ENCODE measurements at places on chromosomes 3 and 15.

DNA sequence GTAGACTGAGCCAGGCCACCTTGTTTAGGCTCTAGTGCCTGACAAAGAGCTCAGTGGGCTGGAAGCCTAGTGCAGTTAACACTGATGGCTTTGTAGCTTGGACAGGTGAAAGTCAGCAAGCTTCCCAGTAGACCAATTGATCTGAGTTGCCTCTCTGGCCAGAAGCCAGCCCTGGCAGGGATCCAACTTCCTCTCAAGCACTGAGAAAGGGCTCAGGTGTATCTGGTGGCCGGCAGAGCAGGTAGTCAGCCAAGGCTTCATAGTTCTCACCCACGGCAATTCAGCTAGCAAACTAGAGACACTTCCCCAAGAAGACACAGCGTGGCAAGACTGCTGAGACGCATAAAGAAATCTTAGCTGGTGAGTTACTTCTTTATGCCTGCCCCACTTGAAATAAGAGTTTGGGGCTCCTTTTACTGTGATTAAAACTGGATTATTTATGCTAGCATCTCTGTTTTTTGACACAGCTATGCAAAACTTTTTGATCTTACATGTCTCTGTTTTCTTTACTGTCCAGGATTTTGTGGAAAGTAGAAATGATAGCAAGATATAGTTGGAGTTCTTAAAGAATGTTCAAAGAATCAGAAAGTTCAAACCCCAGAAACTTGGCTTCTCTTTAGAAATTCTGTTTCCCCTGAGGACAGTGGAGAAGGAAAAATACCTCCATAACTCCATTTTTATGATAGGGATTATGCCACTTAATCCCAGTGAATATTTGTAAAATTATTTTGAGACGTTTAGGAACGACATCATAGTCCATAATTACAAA is 8.4 kb upstream of the CA12 start:
- no peak for DNase-seq

DNA sequence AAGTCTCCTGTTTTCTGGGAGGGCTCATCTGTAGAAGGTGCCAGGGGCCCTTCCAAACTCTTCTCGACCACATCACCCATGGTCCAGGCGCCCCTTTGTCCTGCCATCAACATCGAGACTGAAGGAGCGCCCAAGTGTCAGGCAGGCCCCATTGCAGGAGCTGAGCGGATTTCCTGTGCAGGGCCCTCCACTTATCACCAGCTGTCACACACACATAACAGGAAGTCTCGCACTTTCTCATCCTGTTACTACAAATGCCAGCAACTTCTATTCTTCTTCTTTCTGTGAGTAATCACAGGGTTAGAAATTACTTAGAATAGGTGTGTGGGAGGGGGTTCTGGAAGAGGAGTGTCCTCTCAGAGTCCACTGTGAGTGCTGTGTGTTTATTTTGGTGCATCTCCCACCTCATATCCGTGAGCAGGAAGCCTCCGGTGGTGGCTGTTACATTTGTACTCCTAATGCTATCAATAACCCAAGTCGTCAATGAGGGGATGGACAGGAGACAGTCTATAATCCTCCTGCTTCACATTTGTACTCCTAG is at the start of gene KLHL6:
KLHL6 (minus strand) TSS at position 166 of the 541 bp plus-strand sequence; CDS start at position 113, 53 bp downstream.
- no peak for DNase-seq

GRCh38 chr15:45734260-45734711 is 99.5 kb downstream of the SQOR start:
- DNase-seq: no peak

DNA sequence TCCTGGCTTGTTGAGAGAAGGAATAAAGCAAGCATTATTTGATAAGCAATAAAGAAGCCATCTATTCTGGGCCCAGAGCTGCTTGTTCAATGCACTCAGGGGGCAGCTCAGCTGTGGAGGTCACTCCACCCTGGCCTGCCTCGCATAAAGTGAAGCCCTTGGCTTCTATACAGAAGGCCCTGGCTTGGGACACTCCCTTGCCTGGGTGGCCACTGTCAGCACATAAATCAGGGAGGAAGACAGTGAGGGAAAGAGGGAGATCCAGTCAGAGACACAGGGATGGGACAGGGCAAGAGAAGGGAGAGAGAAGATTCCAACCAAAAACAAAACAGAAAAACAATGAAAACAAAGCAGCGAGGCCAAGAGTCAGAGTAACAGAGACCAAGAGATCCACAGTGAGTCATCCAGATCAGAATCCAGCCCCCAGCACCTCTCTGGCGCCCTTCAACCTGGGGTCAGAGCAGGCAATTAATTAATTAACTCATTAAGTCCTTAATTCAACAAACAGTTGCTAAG is 11.8 kb downstream of the INSYN1 start:
- no peak for DNase-seq

DNA sequence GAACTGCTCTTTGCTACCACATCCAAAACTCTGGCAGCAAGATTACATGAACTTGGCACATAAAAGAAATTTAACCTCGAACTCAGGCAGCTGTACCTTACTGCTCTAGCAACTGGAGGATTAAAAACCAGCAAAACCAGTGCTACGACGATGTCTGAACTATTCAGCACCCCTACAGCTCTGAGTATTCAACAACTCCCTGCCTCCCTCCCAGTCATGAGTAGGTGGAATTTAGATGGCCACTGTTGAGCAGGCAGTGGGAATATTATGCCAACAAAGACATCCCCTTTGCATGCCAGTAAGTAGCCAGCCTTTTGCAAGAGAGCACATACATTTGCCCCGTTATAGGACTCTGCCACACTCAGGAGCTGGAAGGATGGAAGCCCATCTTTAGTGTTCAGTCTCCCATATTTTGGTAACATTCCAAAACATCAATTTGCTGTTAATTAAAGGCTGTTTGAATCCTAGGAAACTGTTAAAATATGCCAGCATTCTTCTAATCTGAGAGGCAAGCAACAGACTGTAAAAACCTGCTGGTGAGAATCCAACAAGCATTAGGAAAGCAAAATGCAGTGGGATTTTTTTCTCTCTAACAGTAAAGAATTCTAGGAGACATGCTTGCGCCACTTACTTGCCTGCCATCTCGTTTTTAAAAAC is 85.4 kb downstream of the ZNF385D start:
- DNase-seq: no peak

DNA sequence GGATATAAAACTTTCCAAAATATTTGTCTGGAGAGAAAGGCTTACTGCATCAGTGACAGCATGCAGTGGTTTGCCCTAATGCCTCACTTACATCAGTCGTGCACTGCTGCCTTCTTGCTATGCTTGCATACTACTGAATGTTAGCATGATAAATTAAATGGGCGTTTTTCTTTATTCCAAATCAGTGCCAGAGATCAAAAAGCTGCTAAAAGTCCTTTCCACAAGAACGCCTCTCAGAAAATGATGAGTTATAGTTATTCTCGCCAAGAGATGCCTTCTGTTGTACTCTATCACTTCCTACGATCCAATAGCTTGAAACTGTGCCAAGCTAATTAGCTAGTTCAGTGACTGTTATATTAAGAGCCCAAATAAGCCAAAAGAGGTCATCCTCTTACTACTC is 345.8 kb upstream of the ROBO2 start:
- DNase-seq: no peak

- DNase-seq: no peak
These were observed 91.5 kb downstream of the MYLK start for GRCh38 chr3:123792473-123793201.

- no peak for DNase-seq
These were observed 16.6 kb upstream of the TXNRD3 start for GRCh38 chr3:126671521-126671920.

DNA sequence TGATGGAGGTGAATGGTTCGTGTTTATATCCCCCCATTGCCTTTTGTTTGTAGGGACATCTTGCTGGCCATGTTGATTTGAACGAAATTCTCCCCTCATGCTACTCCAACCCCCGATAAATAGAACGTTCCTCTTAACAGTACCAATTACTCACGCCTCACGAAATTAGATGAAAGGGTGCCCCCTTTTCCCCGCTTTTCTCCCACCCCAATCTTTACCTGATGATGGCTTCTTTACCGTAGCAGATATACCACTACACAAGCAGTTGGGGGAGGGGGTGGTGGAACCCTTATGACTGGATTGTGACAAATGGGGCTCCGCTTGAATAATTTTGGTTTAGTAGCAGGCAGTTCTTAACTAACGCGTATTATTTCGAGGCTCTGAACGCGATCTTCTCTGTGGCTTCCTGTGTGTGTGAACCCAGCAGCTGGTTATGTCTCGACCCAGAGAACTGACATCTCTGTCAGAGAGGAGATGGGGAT is 1.1 kb downstream of the PIAS1 start:
- DNase-seq: peak; percentile 59

GRCh38 chr3:163785693-163786092 is 1292.6 kb downstream of the SI start:
- no peak for DNase-seq

- DNase-seq: no peak
These were observed 278.1 kb downstream of the ZPLD1 start for GRCh38 chr3:102712896-102713295.

- DNase-seq: no peak
These were observed 5.2 kb downstream of the GLB1 start for GRCh38 chr3:33091746-33092145.

- no peak for DNase-seq
These were observed 114.3 kb downstream of the NSUN3 start for GRCh38 chr3:94176988-94177745.

- no peak for DNase-seq
These were observed 320.0 kb upstream of the RARB start for GRCh38 chr3:25107918-25108617.

DNA sequence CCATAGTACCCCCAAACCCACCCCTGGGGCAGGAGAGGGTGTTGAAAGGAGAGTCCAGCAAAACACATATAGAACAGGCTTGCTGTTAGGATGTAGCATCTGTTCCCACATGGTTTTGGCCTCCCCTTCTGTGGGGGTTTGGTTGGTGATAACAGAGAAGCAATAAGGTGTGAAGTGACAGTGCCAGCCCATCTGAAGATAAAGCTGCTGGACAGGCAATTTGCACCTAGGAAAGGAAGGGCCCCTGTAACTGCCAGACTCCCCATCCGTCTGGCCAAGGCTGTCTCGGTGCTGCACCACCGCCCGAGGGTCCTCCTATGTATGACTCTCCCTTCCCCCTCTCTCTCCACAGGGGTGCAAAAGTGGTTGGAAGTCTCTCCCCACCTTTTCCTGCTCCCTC is 94.5 kb upstream of the OXTR start:
- no peak for DNase-seq

DNA sequence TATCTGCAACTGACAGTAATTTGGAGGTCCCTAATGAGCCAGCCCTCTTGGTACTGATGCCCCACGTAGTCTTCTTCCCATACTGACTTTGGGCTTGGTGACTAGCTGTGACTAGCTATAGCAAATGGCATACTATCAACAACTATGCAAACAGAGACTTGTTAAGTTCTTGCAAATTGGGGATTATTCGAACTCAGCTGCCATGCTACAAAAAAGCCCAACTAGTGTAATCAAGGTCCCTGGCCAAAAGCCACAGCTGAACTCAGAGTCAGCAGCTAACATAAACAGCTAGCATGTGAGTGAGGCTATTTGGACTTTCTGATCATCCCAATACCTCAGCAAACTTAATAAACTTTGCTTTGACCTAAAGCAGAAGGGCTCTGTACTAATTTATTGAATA is 121.2 kb upstream of the PLXND1 start:
- DNase-seq: no peak

GRCh38 chr15:94252906-94253491 is 21.6 kb downstream of the MCTP2 start:
- DNase-seq: no peak

- no peak for DNase-seq
These were observed 15.7 kb downstream of the UQCC5 start for GRCh38 chr3:52552089-52552488.

DNA sequence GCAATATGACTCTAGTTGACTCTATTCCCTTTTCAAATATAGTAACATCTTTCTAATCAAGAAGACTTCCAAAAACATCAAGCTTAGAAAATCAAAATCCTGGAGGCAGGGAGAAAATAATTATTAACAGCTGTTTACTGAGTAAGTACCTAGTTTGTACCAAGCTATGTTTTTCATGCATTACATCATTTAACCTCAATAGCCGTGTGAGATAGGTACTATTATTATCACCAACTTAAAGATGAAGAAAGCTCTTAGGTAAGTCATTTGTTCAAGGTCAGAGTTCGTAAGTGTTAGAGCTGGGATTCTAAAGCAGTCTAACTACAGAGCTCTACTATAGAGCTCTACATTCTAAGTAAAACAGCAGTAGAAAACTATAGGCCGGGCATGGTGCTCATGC is 41.6 kb downstream of the GSK3B start:
- DNase-seq: no peak

DNA sequence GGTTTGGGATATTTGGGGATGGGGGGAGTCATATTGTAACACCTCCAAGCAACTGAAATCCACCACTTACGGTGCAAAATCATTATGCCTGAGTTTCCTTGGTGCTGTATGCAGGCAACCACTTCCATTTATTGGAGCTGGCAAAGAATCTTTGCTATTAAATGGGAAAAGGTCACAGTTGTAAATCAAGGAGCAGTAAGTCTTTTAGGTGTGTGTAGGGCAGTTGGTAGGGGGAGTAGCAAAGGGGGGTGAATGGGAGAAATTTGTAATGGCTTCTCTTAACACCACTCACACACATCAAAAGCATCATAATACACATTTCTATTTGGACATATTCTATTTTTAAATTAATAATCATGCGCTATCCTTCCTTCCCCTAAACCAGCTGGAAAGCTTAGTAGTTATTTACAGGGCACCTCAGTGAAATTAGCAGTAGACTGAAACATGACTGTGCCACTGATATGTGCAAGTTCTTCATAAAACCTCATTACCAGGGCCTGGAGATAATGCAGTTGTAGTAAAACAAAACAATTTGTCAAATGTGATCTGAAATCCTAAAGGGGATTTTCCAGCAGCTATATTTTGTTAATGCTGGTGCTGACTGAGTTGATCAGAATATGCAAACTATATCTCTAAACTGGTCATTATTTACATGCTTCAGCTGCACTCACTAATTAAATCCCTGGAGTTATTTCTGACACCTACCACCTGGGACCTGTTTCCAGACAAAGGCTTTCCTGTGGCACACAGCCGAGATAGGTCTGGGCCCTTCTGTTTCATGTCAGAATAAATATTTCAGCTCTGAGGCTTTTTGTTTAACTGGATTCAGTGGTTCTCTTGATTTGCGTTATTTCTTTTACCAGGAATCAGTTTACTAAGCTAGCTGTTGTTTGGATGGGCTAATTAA is 90.1 kb downstream of the B3GALNT1 start:
- DNase-seq: no peak

GRCh38 chr3:8070011-8070410 is 431.6 kb upstream of the LMCD1 start:
- no peak for DNase-seq

DNA sequence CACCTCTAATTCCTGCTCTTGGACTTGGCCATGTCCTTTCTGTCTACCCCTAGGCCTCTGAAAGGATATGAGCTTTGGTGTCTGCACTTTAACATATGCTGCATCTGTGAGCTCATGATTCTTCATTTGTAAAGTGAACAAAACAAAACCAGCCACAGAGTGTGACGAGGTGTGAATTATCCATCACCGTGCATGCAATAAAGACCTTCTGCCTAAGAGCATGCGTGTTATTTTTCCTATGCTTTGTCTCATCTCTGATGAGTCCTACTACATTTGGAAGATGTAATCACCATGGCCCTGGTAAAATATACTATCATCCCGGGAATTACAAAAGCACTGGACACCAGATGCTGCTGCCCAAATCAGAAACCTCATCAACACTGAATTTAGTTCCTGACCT is 103.5 kb upstream of the KCNAB1 start:
- no peak for DNase-seq

- DNase-seq: no peak
These were observed 102.8 kb downstream of the EEFSEC start for GRCh38 chr3:128256131-128256530.

- no peak for DNase-seq
These were observed 646.5 kb downstream of the NSUN3 start for GRCh38 chr3:94709249-94709902.

Measured in head of caudate nucleus (tissue), 42 donors.